ENCODE measurements at places on chromosomes 6 and 20. TPM values are rescaled to one million over a fixed set of nuclear protein-coding genes. Genes with fewer than 3 reads are reported as not detected.

POU5F1 gene
- 0.22 TPM for total RNA-seq

HTR1E gene
- not detected for total RNA-seq

DNA sequence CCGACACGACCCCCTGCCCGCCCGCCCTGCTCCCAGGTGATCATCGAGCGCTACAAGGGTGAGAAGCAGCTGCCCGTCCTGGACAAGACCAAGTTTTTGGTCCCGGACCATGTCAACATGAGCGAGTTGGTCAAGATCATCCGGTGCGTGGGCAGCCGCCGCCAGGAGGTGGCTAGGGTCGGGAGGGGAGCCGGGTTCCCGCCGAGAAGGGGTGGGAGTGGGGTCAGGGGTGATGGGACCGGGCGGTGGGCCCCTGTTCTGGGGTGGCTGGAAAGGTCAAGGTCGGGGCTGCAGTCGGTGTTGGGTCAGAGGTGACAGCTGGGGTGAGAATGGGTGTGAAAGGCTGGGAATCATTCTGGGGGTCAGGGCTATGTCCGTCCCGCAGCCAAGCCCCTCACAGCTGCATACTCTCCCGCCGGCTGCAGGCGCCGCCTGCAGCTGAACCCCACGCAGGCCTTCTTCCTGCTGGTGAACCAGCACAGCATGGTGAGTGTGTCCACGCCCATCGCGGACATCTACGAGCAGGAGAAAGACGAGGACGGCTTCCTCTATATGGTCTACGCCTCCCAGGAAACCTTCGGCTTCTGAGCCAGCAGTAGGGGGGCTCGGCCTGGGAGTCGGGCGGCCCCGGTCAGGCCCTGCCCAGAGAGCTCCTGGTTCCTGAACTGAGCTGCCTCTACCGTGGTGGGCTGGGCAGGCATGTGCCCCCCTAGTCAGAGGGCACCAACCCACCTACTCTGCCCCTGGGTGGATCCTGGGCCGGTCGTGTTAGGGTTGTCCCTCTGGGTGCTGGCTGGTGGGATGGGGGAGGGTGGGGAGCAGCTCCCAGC, 1.0 kb downstream of the MAP1LC3A start:
- DNase-seq: no peak

GRCh38 chr6:21360336-21360735, 233.2 kb upstream of the SOX4 start:
- no peak for DNase-seq

GRCh38 chr20:57947421-57948179, 237.8 kb upstream of the PMEPA1 start:
- no peak for DNase-seq

POPDC3 gene
- total RNA-seq: not detected

DNA sequence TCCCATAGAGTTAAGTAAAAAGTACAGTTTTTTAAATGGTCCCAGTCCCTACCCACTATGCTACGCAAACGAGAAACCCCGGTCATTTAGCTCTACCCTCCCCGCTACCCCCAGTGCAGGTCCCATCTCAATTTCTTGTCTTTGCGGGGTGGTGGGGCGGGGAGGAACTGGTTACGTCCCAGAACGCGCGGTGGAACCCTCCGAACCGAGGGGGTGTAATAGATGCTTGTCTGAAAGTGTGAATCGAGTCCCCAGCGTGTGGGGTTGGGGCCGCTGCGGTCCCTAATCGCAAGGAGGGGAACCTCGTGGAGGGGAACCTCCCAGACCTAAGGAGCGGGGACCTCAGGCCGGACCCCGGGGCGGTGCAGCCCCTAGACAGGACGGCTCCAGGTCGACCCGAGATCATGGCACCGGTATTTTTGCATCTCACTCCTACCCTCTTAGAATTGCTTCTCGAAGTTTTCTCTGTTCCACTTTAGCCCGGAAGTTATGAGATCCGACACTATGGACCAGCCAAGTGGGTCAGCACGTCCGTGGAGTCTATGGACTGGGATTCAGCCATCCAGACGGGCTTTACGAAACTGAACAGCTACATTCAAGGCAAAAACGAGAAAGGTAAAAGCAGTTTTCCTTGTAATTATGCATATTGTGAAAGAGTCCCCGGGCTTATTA, 779 bp downstream of the HEBP2 start:
- no peak for DNase-seq

SMOC2 gene
- not detected for total RNA-seq

- DNase-seq: no peak
These were observed 5.8 kb downstream of the ANGPT4 start for GRCh38 chr20:910132-910869.

DNA sequence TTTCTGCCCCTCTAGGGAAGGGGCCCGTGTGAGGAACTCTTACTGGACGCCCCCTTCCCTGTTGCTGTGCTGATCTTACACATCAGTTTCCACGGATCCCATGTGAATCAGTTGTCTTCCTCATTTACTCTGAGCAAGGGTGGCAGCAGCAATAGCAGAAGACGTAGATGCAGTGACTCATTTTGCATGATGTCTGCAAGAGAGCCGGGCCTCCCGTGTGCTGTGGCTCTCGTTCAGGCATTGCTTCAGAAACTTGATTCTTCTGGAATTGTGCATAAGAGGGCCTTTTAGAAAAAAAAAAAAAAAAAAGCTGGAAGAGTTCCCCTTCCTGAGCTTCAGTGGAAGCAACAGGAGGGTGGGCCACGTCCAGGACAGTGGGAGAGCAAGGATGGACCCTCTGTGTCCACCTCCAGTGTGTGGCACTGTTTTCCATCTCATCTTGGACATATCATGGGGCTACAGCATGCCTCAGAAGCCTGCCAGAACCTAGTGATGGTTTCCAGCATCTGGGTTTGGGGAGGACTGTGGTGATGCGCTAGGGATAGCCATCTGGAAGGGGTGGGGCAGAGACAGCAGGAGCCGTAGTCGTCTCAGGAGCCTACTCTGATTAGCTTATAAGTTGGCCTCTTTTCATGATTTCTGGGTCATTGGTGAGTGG, 62.1 kb downstream of the FOXO3 start:
- DNase-seq: no peak

- DNase-seq: no peak
These were observed 313.9 kb upstream of the RNF24 start for GRCh38 chr20:4329232-4329631.

DNA sequence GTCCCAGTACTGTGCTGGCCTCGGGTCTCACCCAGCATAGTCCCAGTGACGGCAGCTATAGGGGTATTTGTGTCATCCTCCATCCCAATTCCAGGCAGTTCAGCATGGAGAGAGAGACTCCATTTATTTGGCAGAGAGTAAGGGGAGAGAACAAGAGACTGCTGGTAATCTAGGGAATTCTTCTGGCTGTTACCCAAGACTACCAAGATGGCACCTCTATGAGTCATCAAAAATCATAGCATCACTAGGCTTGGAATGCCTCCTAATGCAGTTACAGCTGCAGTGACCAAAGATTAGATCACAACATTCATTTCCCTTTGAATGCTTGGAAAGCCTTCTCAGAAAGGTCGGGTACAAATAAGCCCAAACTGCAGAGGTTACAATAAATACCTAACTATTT, 660.4 kb upstream of the FLRT3 start:
- no peak for DNase-seq

DNA sequence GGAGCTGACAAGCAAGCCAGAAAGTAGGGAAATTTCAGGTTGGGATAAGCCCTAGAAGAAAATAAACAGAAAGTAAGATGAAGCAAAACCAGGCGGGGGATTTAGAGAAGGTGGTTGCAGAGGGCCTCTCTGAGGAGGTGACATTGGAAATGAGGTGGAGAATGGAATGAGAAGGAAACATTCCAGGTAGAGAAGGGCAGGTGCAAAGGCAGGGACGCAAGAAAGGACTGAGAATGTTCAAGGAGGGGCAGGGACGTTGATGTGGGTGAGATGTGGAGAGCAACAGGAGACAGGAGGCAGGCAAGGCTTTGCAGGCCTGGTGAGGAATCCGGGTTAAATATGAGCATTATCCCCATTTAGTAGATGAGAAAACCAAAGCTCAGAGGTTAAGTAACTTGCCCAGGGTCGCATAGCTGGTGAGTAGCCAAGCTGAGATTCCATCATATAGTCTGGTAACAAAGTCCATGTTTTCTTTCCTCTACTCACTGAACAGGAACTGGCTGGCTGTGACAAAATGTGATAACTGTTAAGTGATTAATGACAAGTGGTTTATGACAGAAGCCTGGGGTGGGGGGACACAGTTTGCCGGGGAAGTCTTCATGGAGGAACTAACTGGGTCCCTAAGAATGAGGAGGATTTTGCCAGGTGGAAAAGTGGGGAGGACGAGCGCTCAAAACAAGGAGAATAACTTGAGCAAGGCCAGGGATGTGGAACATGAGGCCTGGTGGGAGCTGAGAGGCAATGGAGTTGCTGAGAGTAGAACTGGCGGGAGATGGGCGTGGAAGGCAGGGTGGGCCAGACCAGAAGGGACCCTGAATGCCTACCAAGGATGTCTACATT, 32.6 kb downstream of the MRPL14 start:
- no peak for DNase-seq

- no peak for DNase-seq
These were observed 612.4 kb upstream of the IMPG1 start for GRCh38 chr6:76684875-76685274.

GRCh38 chr20:45892049-45892825, 1.1 kb downstream of the CTSA start:
- no peak for DNase-seq

DNA sequence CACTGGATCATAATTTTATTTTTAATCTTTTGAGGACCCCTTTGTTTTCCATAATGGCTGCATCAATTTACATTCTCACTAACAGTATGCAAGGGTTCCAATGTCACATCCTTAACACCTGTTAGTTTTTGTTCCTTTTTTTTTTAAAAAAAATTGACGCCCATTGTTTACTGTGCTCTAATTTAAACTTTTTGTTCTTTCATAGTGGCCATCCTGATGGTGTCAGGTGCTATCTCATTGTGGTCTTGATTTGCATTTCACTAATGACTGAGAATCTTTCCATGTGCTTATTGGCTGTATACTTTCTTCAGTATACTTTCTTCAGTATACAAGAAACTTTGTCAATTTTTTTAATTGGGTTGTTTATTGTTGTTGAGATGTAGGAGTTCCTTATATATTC, 347.0 kb downstream of the RNGTT start:
- DNase-seq: no peak

DNA sequence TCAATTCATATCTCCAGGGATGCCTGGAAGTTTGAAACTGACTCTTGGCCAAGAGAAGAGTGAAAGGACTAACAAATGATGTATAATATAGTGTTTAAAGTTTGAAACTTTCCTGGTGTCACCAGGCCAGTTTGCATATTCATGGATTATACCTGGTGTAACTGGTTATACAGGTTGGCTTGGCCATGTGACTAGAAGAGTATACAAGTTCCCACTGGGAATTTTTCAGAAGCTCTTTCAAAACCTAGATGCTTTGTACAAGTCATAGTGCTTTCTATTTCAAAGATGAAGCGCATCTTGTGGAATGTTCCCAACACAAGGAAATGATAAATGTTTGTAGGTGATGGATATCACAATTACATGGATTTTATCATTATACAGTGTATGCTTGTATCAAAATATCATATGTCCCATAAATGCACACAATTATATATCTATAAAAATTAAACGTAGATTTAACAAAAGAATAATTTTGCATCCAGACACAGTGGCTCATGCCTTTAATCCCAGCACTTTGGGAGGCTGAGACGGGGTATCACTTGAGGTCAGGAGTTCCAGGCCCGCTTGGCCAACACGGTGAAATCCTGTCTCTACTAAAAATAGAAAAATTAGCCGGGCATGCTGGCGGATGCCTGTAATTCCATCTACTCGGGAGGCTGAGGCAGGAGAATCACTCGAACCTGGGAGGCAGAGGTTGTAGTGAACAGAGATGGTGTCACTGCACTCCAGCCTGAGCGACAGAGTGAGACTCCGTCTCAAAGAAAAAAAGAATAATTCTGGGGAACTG, 1420.2 kb downstream of the GRIK2 start:
- no peak for DNase-seq

DNA sequence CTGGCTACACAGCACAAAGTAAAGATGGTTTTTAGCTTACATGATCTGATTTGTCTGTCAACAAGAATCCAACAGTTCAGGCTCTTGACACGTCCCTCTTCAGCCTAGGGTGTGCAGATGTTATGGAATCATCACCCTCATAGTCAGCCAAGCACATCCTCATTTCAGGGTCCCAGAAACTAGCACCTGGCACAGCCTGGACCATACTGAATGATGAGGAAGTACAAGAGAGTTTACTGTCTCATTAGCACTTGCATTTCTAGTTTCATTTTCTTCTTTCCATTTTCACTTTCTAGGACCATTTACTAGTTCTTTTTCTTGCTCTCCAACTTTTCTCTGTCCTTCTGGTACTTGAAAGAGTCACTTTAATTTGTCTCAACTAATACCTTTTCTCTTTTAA, 6.5 kb downstream of the RIPOR2 start:
- DNase-seq: no peak

DNA sequence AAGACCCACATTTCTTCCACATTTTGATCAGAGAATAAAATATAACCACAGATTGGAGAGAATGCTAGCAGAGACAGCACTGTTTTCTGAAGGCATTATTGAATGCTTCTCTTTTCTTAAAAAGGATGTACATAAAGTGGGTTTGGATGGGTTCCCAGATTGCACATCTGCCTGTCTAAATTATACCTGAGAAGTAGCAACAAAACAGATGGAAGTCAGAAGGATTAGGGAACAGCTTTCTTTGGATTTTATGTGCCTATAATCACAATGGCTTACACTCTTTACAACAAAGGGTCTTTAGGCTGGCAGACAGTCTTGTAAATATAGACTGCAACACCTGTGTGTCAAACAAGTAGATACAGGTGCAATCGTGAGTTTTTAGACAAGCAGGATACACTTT, 622.2 kb upstream of the MANEA start:
- no peak for DNase-seq

GRCh38 chr6:31402324-31403282, 792 bp upstream of the MICA start:
- DNase-seq: peak; percentile 44

- DNase-seq: no peak
These were observed 187.5 kb downstream of the EDN1 start for GRCh38 chr6:12477616-12478015.

DNA sequence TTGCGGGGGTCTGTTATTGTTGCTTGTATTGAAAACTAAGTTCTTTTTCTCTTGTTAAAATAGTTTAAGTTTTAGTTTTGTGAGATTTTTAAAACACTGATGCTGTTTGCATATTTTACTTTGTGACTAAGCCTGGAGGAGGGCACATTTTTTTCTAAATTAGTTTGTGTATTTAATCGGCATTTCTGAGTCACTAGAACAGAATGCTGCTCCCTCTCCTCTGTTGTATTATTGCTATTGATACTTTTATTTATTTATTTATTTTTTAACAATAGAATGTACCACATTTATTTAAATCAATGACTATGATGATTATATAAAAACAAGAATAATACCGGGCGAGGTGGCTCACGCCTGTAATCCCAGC, 5.1 kb upstream of the FAM50B start:
- DNase-seq: no peak

- DNase-seq: no peak
These were observed 10.8 kb downstream of the MAVS start for GRCh38 chr20:3857405-3857804.

GRCh38 chr6:22512686-22513427, 56.5 kb upstream of the HDGFL1 start:
- DNase-seq: no peak

GRCh38 chr6:16136621-16137450, 8.0 kb downstream of the MYLIP start:
- no peak for DNase-seq

Measured in activated naive CD8-positive, alpha-beta T cell treated with anti-CD3 and anti-CD28 coated beads, Interleukin-2, amount 10 ng/mL, durations not matched to agents 7 days and 5 days (primary cell).